Fibroblast of gingiva (primary cell): ENCODE measurements at places on chromosomes 5 and 9.

DNA sequence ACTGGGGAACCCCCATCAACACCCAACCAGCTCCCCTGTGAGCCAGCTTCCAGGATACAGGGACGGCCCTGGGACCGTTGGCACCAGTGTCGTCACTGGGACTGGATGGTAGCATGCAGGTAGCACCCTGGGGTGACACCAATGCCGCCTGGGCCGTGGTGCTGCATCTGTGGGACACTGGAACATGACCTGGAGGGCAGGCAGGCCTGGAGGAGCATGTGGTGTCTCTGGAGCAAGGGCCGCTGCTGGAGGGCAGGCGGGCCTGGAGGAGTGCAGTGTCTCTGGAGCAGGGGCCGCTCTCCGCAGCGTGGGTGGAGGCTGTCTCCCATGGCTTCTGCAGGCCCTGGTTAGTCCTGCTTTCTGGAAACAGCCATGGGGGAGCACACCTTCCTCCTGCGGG, 13.1 kb downstream of the LPCAT1 start:
- no peak for DNase-seq

GRCh38 chr9:130681769-130682420, 11.7 kb upstream of the EXOSC2 start:
- no peak for DNase-seq

- no peak for DNase-seq
Observed at GRCh38 chr5:135553688-135554462, 18.1 kb upstream of the NEUROG1 start.

DNA sequence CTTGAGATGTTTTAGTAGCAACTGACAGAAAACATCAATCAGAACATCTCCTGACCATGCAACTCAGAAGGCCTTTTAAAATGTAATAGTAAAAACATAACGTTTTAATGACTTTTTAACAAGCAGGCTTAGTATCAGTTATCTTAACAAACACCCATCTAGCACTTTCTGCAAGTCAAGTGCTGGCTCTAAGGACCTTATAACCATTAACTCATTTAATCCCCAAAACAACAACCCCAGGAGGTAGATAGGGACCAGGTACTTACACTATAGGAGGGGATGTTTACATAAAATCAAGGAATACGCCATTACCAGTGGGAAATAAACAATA, 41.8 kb downstream of the ROR2 start:
- no peak for DNase-seq

DNA sequence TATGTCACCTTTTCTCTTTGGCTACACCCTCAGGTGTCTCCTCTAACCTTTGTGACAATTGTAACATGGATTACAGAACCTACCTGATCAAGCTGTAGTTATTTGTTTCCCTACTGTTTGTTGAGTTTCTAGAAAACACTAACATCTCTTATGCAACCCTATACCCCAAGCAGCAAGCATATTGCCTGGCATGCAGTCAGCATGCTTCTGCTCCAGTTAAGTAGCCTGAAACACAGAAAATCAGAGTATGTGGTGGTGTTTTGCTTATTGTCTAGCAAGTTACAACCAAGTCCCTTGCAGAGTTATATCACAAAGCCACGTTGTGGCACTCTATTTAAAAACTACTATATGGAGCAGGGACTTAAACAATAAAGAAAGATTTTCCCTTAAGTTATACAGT, 131.1 kb downstream of the CDH12 start:
- DNase-seq = no peak

DNA sequence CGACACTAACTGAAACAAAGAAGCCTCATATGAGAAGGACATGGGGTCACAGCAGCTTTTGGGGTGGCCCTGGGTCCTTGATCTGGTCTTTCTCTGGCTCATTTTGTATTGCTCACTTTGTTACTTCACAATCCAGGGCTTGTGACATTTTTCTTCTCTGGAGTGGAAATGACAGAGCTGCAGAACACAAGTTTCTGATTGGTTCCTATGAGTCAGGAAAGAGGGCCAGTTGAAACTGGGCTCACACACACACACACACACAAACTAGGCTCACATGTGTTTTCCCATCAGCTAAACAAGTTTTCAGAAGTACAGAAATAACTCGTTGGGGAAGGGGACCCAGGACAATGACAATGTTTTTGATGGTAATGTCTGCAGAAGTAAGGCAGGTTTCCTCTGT, 54.3 kb downstream of the TMC1 start:
- DNase-seq = peak; percentile 23

- no peak for DNase-seq
Observed at GRCh38 chr5:7518947-7519560, 123.1 kb downstream of the ADCY2 start.

DNA sequence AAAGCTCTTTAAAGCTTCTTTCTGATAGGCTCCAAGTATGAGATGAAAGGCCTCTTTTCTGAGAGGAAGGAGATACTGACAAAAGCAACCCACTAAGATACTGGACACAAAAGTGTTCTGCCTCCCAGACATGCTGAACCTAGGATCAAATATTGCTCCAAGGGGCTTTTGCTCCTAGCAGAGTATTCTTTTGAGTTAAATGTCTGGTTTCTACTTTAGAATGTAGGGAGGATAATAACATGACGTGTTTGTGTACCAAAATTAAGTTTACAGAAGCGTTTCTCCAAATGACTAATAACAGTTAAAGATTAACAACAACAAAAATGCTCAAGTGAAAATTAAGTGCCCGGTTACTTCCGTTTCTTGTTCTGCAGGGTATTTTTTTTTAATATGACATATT, 2293.3 kb upstream of the C9orf72 start:
- DNase-seq = no peak

- no peak for DNase-seq
Observed at GRCh38 chr5:64690104-64690416, 243 bp upstream of the SHISAL2B start.

DNA sequence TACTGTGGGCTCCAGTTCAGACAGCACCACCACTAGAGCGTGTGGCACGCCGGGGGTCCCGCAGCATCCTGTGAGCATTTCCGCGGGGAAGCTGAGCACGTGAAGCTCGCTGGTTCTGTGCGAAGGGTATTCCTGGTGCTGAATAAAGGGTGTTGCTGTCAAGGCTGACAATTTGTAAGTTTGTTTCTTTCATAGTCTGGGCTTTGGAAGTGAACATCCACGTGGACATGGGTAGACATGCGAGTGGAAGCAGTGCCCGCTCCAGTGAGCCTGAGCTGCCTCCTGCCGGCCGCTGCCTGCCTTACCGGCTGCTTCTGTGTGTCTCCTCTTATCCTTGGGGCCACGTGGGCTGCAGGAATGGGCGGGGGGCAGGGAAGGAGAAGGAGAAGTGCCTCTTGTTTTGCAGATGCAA, 14.7 kb downstream of the NDUFS6 start:
- no peak for DNase-seq

DNA sequence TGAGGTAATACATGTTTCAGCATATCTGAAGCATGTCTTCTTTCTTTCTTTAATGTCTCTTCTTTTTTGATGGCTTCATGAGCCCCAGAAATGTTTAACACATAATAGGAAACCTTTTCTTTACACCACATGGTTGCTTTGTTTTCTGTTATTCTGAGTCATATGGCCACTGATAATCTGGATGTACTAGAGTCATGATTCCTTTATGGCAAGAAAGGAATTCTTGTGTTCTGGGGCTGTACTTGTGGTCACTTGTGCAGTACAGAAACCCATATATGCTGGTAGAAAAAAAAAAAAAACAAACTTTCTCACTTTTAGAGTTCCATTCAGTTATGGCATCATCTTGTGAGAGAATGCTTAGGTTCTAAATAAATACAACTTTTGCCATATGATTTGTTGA, 1669.3 kb upstream of the CDH9 start:
- DNase-seq = no peak

DNA sequence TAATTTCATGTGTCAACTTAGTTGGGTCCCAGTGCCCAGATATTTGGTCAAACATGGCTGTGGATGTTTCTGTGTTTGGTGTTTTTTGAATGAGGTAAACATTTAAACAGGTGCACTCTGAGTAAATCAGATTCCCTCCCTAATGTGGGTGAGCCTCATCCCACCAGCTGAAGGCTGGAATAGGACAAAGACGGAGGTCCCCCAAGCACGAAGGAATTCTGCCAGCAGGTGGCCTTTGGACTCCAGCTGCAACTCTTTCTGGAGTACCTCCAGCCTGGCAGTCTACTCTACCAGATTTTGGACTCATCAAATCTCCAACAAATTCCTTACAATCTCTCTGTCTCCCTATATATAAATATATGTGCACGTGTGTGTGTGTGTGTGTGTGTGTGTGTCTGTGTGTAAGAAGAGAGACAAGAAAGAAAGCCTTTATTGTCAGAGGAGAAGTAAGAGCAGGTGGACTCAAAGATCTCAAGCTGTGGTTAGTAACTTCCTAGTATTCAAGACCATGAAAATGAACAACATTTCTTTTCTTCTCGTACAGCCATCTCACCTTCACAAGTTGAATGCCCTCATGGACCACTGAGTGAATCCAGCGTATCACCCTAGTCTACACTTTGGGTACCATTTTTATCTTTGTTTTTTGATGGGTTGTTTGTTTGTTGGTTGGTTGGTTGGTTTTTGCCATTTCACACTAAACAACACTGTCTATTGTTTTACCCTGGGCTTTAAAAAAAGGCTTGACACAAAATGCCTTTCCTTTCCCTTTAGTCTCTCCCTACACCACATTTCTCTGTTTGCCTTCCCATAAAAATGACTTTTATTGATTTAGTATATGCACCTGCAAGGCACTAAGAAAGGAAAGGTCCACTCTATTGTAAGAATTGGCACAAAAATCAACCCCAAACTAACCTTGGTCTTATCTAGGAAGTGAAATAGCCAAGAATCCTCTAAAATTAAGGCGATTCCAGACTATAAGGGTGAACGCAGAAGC, 118.7 kb downstream of the TENT4A start:
- DNase-seq = no peak

DNA sequence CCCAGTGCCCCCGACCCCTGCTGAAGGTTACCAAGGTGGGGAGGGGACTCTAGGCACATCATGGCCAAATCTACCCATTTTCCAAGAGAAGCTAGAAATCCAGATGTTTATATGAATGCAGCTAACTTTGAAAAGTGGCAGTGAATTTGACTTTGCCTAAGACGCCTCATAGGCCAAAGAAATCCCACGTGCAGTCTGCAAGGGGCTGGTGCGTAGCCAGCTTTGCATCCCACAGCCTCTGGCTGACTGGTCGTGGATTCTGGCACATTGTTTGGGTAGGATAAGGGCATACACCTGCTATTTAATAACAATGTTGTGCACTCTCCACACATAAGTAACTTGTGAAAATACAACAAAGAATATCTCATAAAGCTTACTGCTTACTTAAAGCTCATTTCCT, 3.5 kb upstream of the GADD45G start:
- no peak for DNase-seq

DNA sequence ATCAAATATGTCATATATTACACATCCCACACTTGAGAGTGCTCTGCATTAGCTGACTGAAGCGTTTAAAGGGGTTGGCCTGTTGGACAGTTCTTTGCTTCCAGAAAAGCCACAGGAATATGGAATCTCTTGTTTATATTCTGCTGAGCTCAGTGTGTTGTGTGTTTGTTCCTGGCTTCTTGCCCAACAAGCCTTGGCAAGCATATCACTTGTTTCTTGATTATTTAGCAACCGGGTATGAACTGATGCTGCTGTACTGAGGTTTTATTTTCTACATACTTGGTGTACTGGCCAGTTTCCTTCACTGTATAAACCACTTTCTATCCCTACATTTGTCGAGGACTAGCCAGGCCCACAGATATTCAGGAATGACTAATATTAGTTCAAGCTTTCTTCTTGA, 378.9 kb downstream of the KCTD16 start:
- DNase-seq = peak; percentile 82

- DNase-seq = no peak
Observed at GRCh38 chr9:136602193-136602885, 56.5 kb upstream of the NOTCH1 start.

- DNase-seq = no peak
Observed at GRCh38 chr5:150500328-150500841, 7.5 kb upstream of the NDST1 start.
